ENCODE measurements at places on chromosomes 11 and 22.

GRCh38 chr11:21582791-21583190 is 610.1 kb upstream of the ANO5 start:
- DNase-seq, result no peak

GRCh38 chr11:133955945-133956421 is 785 bp downstream of the IGSF9B start:
- no peak for DNase-seq

DNA sequence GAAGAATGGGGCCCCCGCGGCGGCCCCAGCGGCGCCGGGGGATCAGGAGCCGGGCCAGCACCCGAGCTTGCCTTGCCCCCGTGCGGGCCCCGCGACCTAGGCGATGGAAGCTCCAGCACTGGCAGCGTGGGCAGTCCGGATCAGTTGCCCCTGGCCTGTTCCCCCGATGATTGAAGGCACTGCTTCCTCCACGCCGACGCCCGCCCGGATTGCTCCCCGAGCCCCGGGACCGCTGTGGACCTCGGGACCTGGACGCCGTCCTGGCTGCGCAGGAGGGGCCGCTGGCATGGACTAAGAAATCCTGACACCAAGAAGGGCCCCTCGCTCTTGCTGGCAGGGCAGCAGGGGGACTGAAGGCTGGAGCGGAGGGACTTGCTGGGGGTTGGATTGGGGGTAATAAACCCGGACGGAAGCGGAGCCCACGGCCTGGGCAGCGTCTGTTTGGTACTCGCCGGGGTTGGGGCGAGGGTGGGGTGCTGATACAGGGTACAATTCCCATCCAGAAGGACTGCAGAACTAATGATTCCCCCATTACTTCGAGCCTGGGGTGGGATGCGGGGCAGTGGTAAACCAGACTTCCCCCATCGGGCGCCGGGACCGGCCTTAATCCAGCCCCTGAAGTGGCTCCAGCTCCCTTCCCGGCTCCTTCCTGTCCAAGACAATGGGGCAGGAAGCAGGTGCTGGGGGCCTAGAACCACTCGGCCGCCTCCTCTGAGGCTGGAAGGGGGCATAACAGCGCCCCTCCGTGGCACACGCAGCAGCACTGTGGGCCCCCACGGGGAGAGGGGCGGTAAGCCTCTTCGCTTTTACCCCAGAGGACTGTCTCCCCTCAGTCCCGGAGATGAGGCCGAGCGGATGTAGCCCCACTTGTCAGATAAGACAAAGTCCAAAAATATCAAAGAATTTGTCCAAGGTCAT is 1.0 kb downstream of the CCDC85B start:
- DNase-seq, result no peak

DNA sequence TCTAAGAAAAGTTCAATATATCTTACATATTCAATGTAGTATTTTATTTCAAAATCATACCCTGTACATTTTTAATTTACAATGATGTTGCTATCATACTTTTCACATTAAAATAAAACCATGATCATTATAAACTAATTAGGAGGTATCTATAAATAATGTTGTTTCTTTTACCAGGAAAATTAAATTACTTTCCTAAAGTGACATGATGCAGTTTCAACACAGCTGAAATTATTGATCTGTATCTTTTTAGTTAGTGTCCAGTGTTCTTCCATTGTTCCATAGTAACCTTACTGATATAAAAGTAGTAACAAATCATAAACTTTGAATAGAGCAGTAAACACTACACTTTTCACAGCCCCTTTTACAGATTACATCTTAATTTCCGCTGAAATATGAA is 29.7 kb downstream of the GRIA4 start:
- no peak for DNase-seq

DNA sequence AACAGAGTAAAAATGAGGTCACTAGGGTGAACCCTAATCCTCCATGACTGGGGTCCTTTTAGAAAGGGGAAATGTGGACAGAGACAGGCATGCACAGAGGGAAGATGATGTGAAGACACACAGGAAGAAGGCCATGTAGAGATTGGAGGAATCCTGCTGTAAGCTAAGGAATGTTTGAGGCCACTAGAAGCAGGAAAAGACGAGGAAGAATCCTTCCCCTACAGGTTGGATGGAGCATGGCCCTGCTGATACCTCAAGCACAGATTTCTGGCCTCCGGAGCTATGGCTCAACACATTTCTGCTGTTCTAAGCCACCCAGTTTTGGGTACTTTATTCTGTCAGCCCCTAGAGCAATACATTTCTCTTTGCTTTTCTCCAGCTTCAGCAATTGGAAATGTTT is 486.9 kb downstream of the MIAT start:
- DNase-seq, result no peak

DNA sequence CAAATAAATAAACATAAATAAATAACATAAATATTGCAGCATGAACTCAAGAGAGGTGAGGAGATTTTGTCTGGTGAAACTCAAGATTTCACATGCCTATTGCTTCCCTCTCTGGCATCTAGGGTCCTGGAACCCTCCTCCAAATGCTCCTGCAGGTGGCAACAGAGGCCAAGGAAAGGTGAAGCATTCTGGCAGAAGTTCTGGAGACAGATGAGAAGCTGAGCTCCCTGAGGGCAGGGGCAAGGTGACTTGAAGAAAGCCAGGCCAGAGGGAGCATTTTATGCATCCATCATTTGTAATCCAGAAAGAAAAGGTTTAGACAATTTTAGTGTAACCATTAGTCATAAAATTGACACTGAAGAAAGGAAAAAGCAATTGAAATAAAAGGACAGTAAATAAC is 64.9 kb downstream of the ENDOD1 start:
- DNase-seq, result peak; percentile 48

- DNase-seq, result no peak
These were observed 249.3 kb downstream of the DDX10 start for GRCh38 chr11:108914211-108914610.

DNA sequence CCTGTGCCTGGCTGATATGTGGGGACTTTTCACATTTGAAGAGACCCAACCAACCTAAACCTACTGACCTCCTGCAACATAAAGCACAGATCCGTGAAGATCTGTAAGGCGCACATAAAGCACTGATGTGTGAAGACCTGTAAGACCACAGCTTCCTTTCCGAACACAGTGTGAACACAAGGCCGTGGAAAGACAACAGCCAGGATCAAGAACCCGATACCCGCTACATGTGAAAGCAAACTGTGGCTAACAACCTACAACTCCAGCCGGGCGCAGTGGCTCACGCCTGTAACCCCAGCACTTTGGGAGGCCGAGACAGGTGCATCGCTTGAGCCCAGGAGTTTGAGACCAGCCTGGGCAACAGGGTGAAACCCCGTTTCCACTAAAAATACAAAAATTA is 17.6 kb upstream of the PPFIA1 start:
- no peak for DNase-seq

DNA sequence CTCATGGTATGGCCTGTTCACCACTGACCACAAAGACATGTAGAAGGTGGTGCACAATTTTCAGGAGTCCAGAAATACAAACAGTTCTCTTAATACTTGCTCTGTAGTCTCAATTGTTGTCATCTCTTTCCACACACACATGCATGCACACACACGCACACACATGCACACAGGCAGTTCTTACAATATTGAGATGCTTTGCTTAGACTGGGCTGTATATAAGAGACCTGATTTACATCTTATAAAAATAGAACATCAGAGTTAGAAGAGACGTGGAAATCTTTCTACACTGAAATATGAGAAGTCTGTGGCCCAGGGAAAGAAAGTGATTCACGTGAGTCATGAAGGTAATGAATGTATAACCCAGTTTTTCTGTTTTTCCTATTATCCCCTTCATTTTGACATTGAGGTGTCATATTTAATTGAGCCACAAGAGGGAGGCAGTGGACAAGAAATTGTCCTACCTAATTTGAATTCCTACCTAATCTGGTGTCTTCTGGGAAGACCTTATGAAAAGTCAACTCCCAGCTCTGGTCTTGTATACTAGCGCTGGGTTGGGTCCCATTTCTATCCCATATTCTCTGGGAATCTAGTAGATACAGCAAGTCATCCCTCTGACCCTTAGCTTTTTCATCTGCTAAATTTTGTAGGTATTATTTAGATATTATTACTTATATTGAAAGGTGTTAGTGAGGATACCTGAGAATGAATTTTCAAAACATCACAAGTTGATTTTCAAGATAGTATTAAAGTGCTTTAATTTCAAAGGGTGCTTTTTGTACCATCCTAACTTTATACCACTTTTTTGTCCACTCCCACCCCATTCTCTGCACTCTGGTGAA is 14.9 kb upstream of the MS4A4A start:
- DNase-seq, result no peak

DNA sequence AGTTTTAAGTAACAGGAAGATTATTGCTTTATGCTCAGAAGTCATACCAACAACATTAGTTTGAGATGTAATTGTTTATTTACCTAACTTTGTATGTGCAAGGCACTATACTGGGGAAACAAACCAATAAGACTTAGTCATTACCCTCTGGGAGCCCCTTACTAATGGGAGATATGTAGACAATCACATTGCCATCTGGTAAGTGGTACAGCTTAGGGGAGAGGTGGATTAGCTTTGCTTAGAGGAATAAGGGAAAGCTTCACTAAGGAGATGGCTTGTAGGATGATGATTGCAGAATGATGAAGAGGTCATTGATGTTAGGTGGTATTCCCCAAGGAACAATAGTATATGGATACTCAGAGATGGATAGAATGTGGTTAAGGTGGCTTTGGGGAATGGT is 17.5 kb downstream of the EMSY start:
- DNase-seq, result no peak

DNA sequence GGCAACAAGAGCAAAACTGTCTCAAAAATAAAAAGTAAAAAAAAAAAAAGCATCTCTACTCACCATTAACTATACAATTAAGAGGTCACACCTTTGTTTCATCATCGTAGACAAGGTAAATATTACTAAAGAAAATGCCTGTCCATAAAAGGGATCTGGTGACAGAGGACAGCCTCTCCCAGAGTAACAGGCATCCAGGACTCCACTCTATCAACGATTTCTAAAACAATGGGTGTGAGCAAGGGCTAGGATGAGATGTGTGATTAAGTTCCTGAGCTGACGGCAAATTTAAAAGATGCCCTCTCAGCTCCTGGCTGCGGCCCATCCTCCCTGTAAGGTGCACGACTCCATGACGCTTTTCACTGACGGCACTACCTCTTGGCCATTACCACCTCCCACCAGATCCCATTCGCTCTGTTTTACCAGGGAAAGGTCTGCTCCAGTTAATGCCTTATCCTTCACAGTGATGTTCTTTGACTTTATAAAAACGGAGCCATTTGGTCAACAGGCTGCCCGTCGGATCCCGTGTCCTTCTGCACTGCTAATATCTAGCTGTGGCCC is 2.3 kb upstream of the TMEM45B start:
- DNase-seq, result no peak

DNA sequence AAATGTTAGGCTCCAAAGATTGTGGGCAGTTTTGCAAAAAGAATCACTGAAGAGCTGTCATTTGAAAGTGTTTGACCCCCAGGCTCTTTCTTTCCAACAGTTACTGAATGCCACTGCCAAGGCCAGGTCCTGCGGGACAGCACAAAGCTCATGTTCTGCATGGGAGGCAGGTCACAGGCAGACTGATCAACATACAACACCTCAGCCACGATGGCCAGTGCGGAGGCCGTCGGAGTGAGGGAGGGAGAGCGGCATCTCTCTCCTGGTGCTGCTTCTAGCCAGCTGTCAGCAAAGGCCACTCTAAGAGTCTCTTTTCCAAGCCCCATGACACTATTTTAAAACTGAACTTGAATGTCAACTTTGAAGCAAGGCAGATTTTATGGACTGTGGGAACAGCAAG is 49.9 kb downstream of the ARFGAP3 start:
- no peak for DNase-seq

DNA sequence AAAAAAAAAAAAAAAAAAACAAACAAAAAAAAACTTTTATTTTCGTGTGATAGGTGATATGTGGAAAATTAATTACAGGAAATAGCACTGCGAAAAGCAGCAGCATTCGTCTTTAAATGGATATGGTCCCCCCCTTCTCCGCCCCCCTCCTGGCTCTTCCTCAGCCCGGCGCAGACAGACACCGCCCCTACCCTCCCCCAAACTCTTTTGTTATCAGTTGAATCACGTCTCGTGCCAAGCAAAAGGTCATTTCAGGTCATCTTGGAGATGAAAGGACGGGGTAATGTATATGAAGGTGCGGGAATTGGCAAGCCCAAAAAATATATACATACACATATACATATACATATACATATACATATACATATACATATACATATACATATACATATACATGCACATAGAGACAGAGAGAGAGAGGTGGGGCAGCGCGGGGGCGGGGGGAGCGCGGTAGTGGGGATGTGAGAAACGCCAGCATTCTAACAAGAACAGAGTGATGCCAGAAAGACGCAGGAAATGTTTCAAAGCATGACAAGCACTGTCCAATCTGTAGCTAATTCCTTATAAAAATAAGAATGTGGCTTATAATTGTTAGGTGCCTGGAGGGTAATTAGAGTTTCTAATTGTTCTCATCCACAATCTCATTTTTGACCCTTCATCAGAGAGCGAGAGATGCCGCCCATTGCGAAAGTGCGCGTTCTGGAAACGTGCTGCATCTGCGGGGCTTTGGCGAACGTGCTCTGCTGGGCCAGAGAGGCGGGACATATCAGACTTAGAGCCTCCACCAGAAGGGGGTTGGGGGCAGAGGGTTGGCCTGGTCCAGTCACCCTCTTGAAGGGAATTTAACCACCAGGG is 214.5 kb upstream of the UBASH3B start:
- DNase-seq, result no peak

- no peak for DNase-seq
These were observed 28.4 kb upstream of the CACNG2 start for GRCh38 chr22:36731916-36732315.

GRCh38 chr22:39148026-39148726 is 4.3 kb downstream of the CBX7 start:
- DNase-seq, result no peak

GRCh38 chr22:17121233-17122195 is at the start of gene TMEM121B:
Gene TMEM121B (minus strand): TSS chr22:17121360. CDS start chr22:17121127, 233 bp downstream.
- peak; percentile 19 for DNase-seq

GRCh38 chr11:72072348-72072747 is 8.0 kb downstream of the NUMA1 start:
- no peak for DNase-seq

- no peak for DNase-seq
These were observed 623.8 kb upstream of the KIRREL3 start for GRCh38 chr11:127624306-127624856.

- DNase-seq, result no peak
These were observed 25.2 kb downstream of the HIRA start for GRCh38 chr22:19406281-19406811.

DNA sequence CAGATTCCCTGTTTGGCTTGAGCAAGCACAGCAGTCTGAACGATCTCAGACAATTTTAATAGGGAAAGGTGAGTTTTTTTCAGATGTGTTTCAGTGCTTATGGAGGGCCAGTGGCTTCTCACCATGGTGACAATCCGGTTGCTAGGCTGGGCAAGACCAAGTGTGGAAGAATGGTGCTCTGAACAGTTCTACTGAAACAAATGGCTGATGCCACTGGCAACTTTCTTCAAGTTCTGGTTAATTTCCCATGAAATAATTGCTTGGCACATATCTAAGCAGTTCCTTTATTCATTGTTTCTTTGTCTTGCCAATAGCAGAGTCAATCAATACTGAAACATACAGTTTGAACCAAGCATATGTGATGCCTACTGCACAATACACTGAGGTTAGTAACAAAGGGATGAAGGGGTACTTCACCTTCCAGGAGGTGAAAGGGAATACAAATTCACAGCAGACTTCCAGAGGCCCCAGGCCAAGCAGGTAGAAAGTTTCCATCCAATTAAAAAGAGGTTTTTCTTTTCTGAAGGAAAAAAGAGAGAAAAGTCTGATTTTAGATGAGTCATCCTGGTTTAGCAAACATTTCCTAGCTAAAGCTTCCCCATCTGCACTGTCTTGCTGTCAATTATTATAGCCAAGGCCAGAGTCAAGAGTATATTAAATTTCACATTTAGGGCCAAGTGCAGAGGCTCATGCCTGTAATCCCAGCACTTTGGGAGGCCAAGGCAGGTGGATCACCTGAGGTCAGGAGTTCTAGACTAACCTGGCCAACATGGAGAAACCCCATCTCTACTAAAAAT is 21.2 kb upstream of the NDUFC2 start:
- no peak for DNase-seq
